NCI-H1930 (cell line): ENCODE measurements at places on chromosomes 3 and 15.

DNA sequence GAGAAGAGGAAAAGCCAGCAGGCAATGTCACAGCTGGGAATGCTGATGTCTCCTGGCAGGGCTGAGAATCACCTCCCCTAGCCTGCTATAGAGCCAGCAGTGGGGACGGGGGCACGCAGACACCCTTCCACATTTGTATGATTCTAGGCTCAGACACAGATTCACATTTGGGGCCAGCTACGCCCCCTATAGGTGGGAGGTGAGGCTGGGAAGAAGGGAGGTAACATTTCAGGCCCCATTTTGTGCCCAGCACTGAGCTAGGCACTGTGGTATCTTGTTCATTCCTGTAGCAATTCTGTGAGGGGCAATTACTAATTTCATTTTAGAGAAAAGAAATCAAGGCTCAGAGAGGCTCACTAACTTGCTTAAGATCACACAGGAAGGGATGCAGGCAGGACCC is 15.9 kb upstream of the ACAD9 start:
- no peak for DNase-seq

- DNase-seq, result no peak
These were observed 47.9 kb downstream of the ZNF710 start for GRCh38 chr15:90049030-90049429.

GRCh38 chr3:139774560-139775302 is 97.0 kb upstream of the NMNAT3 start:
- no peak for DNase-seq

- no peak for DNase-seq
These were observed 244.1 kb upstream of the PDZRN3 start for GRCh38 chr3:73868688-73869315.

DNA sequence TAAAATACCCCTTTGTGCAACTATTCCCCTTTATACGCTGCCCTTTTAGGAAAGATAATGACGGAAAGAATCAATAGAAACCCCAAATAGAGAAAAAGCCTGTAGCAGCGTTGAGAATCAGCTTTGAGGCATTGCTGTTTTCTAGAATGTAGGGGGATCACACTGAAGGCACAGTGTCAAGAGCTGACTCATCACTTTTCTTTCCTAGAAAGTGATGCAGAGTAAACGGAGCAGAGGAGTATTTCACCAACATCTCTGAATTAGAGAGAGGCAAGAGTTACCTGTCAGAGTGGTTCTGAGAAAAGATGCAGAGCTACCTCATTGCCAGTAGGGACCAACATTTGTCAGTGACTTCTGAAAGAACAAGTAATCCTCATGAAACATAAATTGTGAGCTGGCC is 269.8 kb upstream of the TMC3 start:
- DNase-seq, result no peak

DNA sequence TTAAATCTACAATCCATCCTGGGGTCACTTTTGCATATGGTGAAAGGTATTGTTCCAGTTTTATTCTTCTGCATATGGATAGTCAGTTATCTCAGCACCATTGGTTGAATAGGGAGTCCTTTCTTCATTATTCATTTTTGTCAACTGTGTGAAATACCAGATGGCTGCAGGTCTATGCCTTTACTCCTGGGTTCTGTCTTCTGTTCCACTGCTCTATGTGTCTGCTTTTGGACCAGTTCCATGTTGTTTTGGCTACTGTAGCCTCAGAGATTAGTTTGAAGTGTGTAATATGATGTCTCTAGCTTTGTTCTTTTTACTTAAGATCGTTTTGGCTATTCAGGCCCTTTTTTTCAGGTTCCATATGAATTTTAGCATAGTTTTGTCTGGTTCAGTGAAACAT is 795.8 kb downstream of the OTOL1 start:
- no peak for DNase-seq

- DNase-seq, result no peak
These were observed 385.3 kb downstream of the TBC1D5 start for GRCh38 chr3:17357035-17357710.

DNA sequence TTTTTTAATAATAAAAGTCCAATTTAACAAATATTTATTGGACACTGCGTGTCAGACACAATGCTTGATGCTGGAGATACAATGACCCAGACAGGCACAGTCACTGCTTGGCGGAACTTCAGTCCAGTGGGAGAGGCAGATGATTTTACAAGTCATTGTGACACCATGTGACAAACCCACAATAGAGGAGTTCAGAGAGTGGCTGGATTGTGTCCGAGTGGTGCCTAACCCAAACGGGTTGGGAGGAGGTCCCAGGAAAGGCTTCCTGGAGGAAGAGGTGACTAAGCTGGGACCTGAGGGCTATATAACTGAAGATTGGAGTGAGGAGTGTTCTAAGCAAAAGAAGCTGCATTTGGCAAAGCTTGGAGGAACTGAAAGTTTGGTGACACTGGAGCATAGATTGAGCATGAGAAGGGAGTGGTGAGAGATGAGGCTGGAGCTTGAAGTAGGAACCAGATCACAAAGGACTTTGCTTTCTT is 41.4 kb downstream of the CRTC3 start:
- DNase-seq, result no peak

DNA sequence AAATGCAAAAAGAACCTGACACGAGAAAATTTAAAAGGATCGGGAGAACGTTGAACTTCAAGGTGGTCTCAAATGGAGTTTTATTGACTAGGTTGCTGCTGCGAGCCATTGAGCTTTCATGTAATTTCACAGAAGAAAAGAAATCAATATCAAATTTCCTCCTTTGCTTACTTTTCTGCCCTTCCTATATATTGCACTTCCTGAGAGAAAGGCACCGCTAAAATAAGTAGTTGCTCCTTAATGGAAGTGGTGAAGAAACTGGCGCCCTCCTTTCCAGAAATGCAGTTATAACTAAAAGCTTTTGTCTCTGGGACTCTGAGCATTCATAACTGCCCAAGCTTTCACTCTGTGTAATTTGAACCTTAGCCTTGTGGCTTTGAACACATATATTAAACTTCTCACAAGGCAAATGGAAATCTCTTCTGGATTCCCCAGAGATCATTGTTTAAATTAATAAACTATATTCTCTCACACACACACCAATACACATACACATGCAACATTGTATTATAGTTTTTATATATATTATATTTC is 13.4 kb downstream of the EID1 start:
- no peak for DNase-seq

DNA sequence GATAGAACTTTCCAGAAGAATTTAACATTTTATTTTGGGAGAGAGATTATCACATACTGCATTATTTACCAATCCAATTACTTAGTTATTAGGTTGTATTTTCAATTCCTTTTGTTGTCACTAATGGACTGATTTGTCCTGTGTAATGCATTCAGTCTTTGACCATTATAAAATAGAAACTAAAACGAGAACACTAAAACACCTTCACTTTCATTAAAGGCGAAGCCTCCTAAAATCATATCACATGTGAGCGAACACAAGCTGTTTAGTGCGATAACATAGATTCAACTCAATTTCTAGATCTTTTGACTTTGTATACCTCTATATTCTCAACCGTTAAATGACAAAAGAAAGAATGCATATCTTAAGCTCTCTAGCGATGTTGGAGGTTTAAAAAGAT is 253.4 kb downstream of the VGLL3 start:
- no peak for DNase-seq

DNA sequence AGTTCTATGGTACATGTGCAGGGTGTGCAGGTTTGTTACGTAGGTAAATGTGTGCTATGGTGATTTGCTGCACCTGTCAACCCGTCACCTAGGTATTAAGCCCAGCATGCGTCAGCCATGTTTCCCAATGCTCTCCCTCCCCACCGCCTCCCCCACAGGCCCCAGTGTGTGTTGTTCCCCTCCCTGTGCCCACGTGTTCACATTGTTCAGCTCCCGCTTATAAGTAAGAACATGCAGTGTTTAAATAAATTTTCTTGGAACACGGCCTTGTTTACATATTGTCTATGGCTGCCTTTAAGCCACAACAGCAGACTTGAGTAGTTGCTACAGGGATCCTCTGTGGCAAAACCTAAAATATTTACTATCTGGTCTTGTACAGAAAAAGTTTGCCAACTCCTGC is 41.3 kb upstream of the CORO2B start:
- DNase-seq, result no peak

DNA sequence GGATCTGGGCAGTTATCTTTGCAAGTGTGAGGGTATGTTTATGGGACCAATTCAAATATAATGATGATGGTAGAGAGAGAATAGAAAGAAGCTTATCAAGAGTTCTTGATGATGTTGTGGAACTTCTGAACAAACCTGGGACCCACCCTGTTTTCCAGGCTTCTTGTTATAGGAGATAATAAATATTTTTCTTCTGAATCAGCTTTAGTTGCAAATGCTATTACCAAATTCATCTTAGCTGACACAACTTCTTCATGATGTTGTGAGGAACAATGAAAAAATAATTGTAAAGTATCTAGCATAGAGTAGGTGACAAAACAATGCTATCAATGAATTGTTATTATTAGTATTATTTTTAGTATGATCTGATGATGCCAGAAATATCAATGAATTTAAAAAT is 43.5 kb upstream of the PTX3 start:
- no peak for DNase-seq

GRCh38 chr3:65889707-65890099 is 149.0 kb downstream of the MAGI1 start:
- DNase-seq, result no peak

- no peak for DNase-seq
These were observed 10.9 kb upstream of the GPR171 start for GRCh38 chr3:151213881-151214280.

GRCh38 chr15:45183511-45183910 is 4.3 kb downstream of the SHF start:
- DNase-seq, result no peak

GRCh38 chr3:98530676-98531075 is 1.1 kb upstream of the GPR15 start:
- no peak for DNase-seq

DNA sequence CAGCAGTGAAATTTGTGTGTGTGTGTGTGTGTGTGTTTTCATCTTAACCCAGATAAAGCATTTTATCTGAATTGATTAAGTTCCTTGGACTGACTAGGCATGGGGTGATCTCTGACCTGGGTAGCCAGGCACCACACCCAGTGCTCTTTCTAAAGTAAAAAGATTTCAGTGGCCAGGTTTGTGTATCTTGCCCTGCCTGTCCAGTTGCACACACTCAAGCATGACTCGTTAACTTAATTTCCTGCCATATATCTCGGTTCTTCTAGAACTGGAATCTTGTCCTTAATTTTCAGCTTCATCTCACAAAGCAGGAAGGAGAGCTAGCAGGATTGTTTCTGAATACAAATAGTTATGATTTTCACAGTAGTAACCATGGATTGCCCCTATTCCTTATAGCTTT is 17.0 kb downstream of the TM4SF18 start:
- no peak for DNase-seq

DNA sequence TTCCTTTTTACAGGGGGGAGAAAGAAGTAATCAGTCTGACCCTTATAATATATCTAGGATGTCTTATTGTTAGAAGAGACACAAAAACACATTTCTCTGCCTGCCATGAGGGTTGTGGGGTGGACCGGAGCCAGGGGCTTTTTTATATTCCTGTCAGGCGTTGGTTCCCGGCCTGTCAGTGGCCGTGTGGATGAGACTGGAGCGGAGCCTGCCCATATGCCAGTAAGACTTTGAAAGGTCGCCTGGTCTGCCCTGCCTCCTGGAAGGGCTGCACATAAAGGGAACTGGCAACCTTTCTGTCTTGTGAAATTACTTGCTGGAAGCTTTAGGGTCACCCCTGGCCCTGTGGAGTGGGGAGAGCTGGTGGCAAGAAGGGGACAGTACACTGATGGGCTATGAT is 34.7 kb downstream of the MAP3K13 start:
- DNase-seq, result peak; percentile 17

GRCh38 chr15:37143351-37143750 is 43.0 kb upstream of the MEIS2 start:
- DNase-seq, result no peak

DNA sequence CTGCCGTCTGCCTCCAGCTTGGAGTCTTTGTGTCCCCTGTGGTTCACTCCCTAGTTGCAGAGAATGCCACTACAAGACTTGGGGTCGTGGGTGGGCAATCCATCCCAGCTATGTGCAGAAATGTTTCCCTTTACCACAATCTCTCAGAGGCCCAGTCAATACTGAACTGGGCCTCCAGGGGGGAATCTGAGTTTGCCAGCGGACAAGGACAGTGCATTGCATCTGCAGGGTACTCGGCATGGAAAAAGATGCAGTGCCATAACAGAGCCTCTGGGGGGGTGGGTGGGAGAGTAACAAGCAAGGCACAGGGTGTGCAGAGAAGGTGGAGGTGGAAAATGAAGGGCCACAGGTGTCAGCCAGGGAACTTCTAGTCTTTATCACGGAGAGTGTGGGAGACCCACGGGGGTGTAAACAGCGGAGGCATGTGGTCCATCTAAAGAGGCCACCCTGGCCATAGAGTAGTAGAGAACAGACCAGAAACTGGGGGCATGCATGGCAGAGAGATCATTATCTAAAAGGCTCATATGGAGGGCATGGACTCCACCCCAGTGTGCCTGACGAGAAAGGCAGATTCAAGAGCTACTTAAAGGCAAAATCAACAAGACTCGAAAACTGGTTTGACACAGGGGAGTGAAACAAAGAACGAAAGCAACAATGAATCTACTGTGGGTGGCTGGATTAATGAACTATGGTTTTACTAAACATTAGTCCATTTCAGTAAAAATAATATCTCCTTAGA is 182.4 kb downstream of the ANXA2 start:
- DNase-seq, result no peak

- DNase-seq, result no peak
These were observed 218.8 kb upstream of the ICE2 start for GRCh38 chr15:60697750-60698149.

GRCh38 chr15:100559330-100559729 is 30.6 kb upstream of the CERS3 start:
- DNase-seq, result no peak

DNA sequence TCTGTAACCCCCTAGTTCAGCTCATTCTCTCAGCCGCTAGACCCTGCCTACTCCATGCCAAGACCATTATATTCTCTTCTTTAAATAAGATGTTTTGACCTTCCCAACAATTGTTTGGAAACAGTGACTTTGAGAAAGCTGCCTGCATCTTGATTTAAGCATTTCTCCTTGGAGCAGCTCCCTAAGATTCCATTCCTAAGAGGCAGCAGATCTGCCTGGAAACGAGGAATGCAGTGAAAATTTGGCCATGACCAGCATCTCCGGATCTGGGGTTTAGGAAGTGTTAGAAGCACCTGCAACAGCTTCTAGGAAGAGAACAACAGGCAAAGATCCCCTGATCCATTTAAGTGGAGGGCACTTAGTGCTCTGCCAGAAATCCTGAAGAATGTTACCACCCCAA is 235.7 kb downstream of the NTRK3 start:
- DNase-seq, result no peak

DNA sequence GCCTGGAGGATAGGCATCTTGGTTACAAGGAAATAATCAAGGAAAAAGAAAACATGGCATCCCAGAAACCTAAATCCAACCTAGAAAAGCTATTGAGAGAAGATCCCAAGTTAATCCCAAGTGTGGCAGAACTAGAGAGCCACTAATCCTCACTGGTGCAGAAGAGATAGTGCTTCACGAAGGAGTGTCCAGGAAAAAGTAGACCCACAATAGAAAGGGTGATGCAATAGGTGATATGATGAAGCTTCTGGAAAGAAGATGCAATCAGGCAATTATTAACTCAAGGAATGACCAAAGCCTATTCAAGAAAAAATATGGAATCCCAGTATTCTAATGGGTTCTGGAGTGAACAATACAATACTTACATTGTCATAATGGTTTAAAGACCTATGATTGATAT is 95.2 kb downstream of the AQP9 start:
- DNase-seq, result no peak

GRCh38 chr3:152298393-152299248 is 29.9 kb downstream of the MBNL1 start:
- DNase-seq, result no peak
